Stromal cell of bone marrow (primary cell): ENCODE measurements at places on chromosomes 2 and 18.

DNA sequence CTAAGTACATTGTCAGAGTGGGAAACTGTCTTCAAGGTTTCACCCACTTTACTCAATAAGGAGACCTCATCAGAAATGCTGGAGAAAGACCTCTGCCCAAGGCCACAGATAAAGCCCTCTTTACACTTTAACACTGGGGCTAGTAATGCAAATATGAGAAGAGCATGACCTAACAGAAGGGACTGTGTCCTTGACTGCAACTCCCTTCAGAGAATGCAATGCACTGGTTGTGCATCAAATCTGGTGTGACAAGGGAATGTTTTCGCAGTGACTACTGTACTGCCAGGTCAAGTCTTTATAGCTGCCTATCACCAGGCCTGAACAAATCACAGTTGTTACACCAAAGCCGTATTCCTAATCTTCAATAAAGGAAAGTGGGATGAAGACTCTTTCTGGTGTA is 28.6 kb downstream of the CDH19 start:
- DNase-seq, result no peak

GRCh38 chr2:202510911-202511310 is 123.9 kb upstream of the FAM117B start:
- DNase-seq, result no peak

DNA sequence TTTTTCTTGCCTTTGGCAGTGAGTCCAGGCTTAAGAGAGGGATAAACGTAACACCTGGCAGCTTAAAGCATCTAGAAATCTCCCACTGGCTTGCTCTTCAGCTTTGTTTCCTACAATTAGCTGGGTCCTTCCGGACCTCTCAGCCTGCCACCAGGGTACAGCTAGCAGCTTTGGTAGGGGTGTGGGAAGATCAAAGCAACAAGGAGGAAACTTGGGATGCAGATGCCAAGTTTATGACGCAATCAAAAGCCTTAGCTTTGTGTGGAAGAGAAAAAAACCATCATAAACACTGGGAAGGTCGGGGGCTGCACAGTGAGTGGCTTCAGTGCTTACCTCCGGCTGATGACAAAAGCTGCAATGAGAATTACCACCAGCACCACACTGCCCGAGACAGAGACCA is 116.9 kb downstream of the EPHA4 start:
- no peak for DNase-seq

GRCh38 chr2:50546790-50547189 is 485.1 kb downstream of the NRXN1 start:
- DNase-seq, result no peak

DNA sequence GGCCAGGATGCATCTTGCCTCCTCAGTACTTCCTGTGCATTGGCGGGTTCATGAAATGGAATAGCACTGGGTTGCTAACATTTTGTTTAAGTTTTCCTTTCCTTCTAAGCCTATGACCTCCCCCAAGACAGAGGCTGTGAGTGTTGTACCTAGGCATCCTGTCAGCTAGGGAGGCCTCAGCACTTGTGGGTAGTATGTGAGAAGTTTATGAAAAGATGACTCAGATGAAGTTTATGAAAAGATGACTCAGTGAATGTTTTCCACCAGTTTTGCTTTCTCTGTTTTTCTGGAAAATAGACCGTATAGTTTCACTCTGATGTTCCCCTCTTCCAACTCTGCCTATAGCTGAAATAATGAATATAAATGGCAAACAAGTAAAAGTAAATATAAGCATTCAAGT is 412.9 kb downstream of the TMEM182 start:
- DNase-seq, result no peak

DNA sequence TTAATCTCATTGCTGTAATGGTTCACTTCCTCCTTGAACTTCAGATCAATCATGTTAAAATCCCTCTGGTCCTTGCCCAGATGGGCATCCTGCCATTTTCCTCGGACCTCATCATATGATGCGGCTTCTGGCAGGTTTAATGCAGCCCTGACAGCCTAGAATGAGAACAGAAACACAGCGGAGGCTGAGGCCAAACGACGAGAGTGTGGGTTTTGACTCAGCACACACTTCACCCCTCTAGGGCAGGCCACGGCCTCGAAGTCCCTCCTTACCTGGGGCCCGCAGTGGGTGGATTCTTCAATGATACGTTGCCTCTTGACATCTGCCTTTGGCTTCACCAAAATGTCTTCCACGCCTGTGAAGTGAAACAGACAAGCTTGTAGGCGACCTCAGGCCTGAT is 56.8 kb downstream of the POLR1A start:
- DNase-seq, result no peak

DNA sequence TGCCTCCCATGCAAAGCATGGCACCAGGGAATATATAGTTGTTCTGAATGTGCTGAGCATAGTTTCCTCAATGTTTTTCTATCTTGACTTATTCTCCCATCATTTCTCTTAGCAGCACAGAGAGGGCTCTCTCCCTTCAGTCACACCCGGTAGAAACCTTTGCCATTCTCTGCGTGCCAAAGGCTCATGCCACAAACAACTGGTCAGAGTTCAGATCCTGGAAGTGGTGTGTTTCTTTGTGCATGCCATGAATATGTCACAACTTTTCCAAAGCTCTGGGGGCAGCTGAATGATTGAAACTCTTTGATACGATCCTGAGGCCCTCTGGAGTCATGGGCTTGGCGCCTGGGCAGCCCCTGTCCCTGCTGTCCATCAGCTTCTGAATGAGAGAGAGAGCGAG is 28.0 kb upstream of the EDAR start:
- no peak for DNase-seq

DNA sequence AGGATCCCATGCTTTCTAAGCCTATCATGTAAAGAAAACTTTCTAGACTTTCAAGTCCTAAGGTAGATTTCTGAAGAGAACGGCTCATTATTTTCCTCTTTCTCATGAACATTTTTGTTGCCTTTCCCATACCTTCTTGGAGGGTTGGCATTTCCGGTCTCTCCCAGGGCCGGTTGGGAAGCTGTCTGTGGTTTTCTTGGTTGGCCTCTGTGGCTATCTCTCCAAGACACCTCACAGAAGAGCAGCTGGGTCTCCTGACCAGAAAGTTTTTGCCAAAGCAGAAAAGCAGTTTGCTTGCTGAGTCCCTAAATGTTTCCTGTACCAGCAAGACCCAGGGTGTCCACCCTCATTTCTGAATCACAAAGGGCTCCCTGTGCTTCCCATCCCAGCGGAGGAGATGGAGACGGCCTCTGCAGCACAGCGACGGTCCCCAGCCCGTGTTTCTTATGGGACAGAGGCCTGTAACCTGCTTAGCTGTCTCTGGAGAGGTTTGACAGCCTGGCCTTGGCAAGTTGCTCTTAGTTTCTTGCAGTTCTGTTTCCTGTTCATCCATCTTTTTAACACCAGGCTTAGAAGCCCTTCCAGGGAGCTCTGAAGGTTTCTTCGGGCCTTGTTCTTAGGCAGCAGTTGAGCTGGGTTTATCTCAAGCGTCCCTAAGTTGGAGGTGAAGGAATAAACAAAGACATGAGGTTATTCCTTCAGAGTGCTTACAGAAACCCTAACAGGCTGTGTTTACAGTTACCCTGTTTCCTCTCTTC is 39.8 kb downstream of the GREB1 start:
- no peak for DNase-seq

DNA sequence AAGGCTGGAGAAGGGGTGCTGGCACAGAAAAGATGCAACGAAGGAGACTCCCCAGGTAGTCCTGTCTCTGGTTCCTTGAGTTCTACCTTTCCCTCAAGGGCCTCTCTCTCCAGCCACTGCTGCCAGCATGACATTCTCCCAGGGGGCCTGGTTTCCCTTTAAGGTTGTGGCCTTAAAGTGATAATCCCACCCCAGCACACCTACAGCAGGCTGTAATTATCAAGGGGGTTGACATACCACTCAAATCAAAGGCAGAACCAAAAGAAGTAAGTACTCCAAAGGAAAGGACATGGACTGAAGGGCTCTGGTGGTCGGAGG is 127.4 kb upstream of the MSH6 start:
- DNase-seq, result no peak

- DNase-seq, result no peak
Observed at GRCh38 chr2:70560040-70560439, 6.4 kb upstream of the TGFA start.

DNA sequence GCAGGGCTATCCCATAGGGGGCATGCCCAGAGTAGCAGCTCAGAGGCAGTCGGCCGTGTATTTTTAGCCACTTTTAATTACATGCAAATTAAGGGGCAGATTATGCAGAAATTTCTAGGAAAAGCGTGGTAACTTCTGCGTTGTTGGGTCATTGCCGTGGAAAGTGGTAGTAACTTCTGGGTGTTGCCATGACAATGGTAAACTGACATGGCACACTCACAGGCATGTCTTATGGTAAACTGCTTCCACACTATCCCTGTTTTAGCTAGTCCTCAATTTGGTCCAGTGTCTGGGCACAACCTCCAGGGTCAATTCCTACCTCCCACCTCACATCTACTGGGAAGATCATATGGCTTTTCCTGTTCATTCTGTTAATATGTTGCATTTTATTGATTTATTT is 428.9 kb upstream of the FANCL start:
- no peak for DNase-seq
